ENCODE measurements at places on chromosomes 6 and 20.

DNA sequence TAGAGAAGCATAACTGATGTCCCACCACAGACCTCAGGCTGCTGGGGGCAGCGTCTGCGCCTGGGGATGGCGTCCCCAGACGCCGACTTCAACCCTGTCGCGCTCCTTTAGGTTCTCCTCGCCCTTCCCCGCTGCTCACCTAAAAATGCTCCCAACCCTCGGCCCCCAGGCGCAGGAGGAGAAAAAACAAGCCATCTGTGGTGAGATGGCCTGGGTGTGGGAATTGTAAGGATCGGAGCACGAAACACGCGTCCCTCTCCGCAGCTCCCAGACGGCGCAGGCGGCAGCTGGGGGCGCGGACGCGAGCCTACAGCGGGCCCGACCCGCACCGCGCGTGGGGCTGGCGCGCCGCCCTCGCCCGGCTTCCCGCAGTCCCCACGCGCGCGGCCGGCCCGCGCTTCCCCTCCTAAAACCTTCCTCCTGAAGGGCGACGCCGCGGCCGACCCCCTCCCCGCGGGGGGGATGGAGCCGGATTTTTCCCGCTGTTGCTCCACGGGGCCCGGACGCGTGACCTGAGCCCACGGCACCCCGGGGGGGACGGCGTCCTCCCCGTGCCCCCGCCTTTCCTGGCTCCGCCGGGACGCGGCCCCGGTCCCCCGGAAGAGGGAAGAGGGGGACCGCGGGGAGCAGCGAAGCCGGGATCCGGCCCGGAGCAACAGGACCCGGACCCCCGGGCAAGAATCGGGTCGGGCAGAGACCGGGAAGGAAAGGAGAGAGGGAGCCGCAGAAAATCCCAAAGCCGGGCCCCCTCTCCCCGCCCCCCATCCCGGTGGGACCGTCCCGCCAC lies 611 bp downstream of the EPB41L2 start:
- no peak for DNase-seq

- no peak for DNase-seq
Observed at GRCh38 chr20:53332022-53332837, 261.4 kb downstream of the ZNF217 start.

- no peak for DNase-seq
Observed at GRCh38 chr20:56631318-56631989, 2.3 kb downstream of the TFAP2C start.

- no peak for DNase-seq
Observed at GRCh38 chr6:42047790-42048405, 2.4 kb upstream of the TAF8 start.

GRCh38 chr6:122372647-122373046 lies 26.8 kb upstream of the HSF2 start:
- DNase-seq = no peak

DNA sequence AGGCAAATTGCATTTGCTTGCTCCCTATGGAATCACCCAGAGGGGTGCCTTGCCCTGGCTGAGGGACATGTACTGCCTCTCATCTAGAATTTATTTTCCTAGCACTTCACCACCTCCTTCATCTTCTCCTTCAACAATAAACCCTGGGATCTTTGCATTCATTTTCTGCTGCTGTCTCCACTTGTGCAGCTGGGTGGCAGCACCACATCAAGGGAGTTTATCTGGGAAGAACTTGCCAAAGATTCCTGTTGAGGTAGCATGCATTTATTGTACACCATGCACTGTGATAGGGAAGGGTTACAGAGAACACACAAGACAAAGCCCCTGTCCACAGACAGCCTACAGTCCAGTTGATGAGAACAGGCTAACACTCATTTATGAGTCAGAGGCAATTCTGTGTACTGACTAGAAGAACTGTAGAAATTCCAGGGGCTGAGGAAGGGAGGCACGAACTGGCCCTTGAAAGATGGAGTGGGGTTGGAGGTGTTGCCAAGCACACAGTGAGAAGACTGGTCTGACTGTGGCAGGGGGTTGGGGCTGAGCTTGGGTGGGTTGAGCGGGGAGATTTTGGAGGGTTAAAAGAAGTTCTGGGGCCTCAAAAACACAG lies 17.5 kb downstream of the C20orf173 start:
- DNase-seq = no peak

DNA sequence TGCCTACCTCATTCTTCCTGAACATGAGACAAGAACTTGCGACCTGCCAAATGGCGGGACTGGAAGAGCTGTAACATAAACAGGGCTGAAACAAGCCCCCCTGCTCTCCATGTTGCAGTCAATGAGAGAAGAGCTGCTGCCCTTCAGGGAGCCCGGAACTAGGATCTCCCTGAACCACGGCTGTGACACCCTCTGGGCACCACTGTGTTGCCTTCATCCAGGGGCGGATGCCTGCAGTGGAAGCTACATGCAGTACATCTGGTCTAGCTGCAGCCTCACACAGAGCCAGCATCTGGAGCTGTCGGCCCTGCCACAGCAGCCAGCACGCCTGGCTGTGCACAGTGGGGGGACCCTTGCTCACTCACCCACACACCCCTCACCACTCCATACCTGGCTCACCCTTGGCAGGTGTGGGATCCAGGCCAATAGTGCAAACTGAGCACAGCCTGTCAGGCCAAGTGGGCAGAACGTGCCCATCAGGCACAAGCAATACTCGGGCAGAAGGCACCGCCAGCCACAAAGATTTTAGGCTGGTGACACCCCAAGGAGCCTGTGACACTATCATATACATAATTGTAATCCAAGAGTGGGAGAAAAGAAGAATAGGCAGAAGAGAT lies 451.3 kb downstream of the HTR1B start:
- no peak for DNase-seq

DNA sequence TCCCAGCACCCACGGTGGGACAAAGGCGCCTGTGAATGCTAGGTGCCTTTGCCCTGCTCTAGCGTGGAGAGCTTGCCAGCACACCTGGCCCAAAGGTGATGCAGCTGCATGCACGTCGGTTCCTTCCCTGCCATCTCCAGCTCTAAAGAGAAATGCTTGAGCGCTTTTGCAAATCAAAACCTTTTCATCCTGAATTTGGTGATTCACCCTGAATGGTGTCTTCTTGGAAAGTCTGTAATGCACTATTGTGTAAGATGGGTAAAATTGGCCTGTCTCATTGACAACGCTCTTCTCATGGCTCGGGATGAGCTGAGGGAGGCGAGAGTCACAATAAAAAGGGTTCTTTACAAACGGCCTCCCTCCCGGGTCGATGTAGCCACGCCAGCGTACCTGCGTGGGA lies 103.1 kb upstream of the ID4 start:
- no peak for DNase-seq

GRCh38 chr20:53755733-53756531 lies 162.3 kb upstream of the ZNF217 start:
- no peak for DNase-seq

DNA sequence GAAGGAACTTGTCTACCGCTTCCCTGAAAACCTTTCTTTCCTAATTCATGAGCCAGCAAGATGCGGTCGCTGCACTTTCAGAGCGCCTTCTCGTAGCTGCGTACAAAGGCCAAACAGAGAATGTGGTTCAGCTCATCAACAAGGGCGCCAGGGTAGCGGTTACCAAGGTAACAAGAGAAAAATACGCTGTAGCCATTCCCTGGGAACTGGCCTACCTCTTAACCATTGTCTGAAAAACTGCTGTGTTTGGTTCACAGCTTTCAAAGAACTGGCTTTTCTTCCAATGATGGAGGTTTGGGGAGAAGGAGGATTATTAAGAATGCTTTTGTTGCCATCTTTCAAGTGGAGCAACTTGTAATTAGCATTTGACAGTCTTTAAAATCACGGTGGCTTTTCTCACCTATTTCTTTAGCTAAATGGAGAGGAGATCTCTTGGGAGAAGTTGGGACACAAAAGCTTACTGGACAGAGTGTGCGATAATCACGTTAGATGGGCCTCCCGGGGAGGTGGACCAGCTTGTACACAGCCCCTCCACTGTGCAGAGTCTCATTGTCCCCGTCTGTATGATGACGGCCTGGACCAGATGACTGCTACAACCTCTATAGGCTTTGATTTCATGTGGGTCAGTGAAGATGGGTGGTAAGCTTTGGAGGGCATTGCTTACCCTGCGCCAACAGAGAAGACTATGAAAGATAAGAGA lies 71.5 kb downstream of the LYRM2 start:
- DNase-seq = no peak

- DNase-seq = no peak
Observed at GRCh38 chr6:20404641-20405032, 3.0 kb downstream of the E2F3 start.

GRCh38 chr6:56349194-56349593 lies 101.8 kb upstream of the COL21A1 start:
- no peak for DNase-seq

- DNase-seq = no peak
Observed at GRCh38 chr6:163356324-163356723, 58.2 kb upstream of the QKI start.

GRCh38 chr6:90049295-90049694 lies 155.0 kb downstream of the GJA10 start:
- no peak for DNase-seq

DNA sequence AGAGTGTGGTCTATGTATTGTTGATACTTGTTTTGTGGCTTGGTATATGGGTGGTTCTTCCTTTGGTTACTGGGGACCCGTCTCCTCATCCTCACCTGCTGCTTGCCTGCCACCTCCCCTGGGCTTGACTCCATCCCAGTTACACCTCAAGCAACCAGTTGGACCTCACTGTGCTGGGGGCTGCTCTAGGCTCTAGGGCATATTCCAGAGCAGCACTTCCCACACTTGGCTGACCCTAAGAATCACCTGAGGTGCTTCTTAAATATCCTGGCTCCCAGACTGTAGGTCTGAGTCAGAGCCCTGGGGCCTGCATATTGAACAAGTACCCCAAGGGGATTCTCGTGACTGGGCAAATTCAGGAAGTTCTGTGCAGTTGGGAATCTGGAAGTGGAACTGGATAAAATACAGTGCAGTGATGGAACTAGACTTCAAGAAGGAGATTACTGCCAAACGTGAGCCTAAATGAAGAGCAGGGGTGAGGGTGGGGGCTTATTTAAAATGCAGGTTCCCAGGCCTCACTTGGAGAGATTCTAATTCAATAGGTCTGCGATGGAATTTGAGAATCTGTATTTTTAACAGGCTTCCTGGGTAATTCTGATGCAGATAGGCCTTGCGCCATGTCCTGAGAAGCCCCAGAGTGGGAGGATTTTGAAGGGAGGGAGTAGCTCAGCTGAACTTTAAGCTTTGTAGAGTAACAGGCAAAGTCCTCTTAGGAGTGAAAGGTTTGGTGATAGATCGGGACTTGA lies 7.6 kb downstream of the SPATS1 start:
- DNase-seq = no peak

Data from GM12892 (cell line).